Vagina (tissue), 2 donors: ENCODE measurements at places on chromosomes 11 and 22. TPM values are rescaled to one million over a fixed set of nuclear protein-coding genes. Genes with fewer than 3 reads are reported as not detected.

DNA sequence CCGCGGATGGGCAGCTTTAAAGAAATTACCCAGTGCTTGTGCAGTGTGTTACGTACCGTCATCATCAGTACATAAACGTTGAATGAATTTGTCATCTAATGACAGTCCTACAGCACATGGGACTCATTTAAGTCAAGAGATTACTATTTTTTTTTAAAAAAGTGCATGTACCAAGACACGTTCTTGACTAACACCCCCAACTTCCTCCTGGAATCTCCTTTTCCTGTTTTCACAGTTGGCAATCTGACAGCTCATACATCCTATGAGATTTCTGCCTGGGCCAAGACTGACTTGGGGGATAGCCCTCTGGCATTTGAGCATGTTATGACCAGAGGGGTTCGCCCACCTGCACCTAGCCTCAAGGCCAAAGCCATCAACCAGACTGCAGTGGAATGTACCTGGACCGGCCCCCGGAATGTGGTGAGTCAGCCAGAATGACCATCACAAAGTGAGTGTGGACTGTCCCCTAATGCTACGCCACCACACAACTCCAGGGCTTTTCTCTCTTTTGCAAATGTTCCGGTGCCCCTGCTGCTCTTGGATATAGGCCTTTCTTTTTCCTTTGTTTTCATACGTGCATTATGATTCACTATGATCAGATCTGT, 162.0 kb upstream of the SORL1-AS1 start:
- no peak for DNase-seq

DNA sequence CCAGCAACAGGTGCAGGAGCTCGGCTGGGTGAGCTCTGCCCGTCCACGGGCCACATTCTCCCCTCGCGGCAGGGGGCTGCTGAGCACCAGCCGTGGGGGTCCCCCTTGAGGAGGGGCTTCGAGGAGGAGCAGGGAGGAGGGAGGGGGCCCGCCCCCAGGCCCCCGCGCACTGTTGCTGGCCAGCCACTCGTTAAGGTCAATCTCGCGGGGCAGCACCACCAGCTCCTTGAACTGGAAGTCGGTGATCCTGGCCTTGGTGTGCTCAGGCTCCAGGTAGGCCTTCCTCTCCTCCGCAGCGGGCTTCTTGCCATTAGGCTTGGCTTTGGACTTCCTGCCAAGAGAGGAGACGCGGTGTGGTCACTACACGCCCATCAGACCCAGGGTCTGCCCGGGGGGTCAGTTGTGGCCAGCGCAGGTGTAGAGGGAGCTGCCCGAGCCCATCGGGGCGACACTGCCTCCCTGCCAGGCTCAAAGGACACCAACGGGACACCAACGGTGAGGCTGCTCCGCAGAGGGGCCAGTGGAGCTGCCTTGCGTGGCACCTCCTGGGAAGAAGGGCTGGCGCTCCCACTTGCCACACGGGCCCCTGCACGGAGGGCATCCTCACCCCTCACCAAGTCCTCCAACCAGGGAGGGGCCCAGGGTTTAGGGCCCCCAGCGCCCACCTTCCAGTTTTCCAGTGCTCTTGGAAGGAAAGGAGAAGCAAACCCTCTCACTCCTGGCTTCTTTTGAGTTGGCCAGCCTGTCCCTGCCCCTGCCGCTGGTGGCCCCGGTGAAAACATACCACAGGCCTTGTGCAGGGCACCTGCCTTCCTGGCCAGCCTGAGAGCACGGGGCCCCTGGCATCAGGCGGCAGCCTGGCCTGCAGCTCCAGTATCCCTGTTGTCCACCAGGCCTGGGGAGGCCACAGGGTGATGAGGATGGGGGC, 5.8 kb downstream of the MOB2 start:
- no peak for DNase-seq

DNA sequence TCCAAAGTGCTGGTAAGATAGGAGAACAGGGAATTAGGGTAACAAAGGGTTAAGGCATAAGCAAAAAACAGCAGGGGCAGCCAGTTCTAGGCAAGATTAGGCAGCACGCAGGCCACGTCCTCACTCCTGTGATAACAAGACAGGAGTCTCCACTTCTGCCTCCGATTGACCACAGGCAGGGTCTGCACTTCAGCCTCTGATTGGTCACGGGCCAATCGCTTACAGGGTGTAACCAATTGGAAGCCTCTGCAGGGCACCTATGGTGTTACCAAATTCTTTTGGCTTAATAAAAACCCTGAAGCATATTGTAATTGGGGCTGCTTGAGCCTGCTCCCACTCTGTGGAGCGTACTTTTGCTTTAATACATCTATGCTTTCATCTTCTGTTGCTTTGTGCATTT, 12.2 kb upstream of the GSTP1 start:
- no peak for DNase-seq

- DNase-seq = no peak
These were observed 169.6 kb downstream of the MAML2 start for GRCh38 chr11:96173422-96173821.

Gene P4HA3
- total RNA-seq = 1.7 TPM

Gene XKR3
- total RNA-seq = not detected

Gene POTEH
- not detected for total RNA-seq

Gene WNT7B
- 7.1 TPM for total RNA-seq
